Activated naive CD4-positive, alpha-beta T cell treated with anti-CD3 and anti-CD28 coated beads, Interleukin-2, amount 10 ng/mL, durations not matched to agents 7 days and 5 days (primary cell): ENCODE measurements at places on chromosomes 4 and X.
A peak's percentile ranks its signal among the peaks of the same experiment; 100 is the strongest.

- no peak for DNase-seq
Observed at GRCh38 chr4:80731436-80731835, 299.1 kb upstream of the BMP3 start.

- no peak for DNase-seq
Observed at GRCh38 chrX:19046343-19047215, 62.7 kb upstream of the PHKA2 start.

DNA sequence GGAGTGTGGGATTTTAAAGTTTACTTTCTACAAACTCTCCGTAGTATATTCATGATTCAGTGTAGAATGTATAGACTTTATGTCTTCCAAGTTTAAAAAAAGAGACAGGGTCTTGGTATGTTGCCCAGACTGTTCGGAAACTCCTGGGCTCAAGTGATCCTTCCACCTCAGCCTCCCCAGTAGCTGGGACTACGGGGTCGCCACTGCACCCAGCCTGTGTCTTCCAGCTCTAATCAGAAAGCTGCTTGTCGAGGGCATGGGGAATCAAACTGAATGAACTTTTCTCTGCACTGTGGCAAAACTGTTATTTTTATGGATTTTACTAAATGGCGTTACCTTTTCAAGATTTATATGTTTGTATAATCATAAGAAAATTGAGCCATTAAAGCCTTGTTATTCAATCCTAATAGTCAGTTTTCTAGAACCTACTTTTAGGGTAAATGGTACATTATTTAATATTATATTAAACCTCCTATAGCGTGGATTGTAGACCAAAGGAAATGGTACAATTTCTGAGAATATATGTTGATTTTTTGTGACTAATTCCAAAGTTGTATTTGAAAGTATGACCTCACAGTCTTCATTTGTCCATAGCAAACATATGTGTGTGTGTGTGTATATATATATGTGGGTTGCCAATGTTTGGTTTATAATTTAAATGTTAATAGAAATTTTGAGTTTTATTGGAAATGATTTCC, 1.1 kb downstream of the BLOC1S4 start:
- no peak for DNase-seq

DNA sequence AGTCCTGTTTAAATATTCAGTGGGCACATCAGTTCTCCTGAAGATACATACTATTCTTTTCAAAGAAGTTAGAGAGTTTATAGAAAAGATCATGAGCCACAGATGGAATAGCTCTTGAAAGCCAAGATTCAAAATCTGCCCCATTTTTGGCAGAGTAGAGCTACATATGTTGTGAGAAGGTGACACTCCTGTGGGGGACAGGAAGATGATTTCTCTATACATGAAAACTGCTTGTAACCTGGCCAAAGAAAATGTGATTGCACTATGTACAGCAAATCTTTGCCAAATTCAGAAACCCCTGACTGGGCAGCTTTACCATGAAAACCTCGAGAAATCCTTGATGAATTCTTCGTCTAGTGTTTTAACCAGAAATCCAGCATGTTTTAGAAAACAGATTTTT, 44.9 kb downstream of the GPM6A start:
- DNase-seq = no peak

GRCh38 chrX:125621588-125621927, 301.9 kb downstream of the TEX13C start:
- DNase-seq = no peak

DNA sequence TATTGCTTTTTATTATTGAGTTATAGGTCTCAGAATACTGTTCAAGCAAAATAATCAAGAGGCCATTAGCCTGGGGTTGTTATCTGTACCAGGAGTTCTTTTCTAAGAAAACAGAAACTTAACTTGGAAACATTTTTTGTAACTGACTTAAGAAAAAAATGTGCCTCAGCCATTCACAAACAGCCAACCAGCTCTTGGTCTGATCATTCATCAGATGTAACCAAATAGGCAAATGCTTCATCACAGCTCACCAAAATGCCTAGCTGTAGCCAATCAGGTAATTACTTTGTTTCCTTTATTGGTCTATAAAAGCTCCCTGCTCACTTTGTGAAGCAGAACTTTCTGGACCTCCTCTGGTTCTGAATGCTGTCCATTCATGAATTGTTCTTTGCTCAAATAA, 387.7 kb downstream of the FAT4 start:
- DNase-seq = no peak

- no peak for DNase-seq
Observed at GRCh38 chrX:28651186-28651585, 63.9 kb downstream of the IL1RAPL1 start.

DNA sequence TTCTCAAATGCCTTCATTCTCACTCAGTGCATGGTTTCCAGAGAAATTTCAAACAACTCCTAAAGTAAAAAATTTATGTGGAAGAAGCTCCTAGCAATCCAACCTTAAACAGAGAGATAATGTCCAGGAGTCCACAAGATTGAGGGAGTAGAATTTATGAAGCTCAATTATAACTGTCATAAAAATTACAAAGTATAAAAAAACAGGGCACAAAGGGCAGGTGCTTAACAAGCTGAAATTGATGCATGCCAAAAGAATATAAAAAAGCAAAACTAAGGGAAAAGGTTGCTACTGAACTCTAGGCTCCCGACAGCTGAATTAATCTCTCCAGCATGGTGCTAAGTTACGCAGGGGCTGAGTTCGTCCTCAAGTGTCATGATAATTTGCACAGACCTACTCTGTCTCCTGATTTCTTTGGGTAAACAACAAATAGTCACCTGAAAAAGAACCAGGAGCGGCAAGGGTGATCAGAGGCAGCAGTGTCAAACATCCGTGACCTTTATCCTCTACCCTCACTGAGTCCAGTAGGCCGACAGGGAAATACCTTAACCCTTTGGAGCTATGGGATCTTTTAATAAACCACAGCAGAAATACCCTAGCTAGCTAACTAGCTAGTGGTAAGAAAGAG, 47.2 kb upstream of the RELL1 start:
- no peak for DNase-seq

- no peak for DNase-seq
Observed at GRCh38 chrX:10582215-10582733, 38.1 kb downstream of the MID1 start.

DNA sequence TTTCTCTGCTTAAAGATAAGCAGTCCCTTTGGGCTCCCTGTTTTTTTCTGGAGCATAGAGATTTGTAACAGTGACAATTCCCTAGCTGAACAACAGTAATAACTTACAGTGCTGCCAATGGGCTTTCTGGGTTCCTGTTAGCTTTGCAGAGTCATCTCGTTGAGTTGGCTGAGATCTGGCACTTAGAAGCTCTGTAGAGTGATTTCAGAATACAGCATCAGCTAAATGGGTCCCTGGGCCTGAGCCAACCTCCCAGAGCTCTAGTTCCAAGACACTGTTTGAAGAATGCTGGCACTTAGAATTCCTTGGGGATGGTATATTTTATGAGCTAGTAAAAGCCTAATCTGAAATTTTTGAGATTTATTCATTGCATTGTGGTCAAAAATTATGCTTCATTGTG, 43.5 kb upstream of the SERTM2 start:
- DNase-seq = no peak

- DNase-seq = no peak
Observed at GRCh38 chrX:116238093-116238492, 67.5 kb downstream of the AGTR2 start.

GRCh38 chrX:3046253-3047240, 5.3 kb downstream of the ARSF start:
- DNase-seq = peak; percentile 20

GRCh38 chr4:184347251-184348239, 126.8 kb downstream of the IRF2 start:
- no peak for DNase-seq

- DNase-seq = no peak
Observed at GRCh38 chr4:16931339-16932305, 33.2 kb upstream of the LDB2 start.

DNA sequence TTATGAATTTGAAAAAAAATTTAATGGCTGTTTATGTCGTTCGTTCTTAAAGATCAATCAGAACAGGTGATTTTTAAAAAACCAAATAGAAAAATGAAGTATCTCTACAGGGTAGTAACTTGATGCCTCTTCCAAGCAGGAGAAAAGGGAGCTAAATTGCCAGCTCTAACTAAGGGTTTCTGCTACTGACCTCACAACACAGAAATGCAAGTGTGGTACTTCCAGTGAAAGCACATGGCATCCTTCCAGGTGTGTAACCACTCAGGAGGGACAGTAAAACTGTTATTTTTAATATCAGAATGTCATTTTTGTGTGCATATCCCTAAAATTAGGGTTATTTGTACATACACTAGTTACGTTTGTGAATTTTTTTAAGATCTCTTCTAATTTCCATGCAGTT, 116.8 kb upstream of the ZCCHC13 start:
- no peak for DNase-seq

DNA sequence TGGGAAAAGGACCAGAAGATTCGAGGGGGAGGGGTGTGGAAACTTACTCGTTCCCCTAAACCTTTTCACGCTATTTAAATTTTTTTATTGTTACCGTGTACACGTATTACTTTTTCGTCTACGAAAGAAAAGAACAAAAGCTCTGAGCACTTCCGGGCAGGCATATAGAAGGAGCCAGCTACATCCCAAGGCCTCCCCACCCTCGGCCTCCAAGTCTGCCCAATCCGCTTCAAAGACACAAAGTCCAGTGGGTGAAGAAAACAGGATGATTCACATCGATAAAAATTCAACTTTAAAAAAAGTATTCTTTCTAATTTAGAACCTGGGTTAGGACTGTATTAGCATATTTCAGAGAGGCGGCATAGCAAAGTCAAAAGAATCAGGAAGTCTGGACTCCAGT, 23.1 kb downstream of the SEL1L3 start:
- no peak for DNase-seq

DNA sequence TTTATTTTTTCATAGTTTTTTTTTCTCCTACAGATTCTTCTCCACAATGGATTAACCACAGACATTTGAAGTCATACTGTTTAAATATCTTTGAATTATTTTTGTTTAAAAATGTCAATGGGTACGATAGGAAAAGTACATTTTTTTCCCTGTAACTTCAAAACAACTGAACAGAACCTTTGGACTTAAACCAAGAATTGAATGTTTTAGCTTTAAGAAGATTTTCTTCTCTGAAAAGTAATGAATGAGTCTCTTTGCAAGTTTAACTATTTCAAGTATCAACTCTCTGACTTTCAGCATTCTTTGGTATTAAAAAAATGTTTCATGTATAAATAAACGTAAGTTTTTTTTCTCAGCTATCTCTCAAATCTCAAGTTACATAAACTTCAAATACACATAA, 364.3 kb downstream of the FBXO8 start:
- DNase-seq = no peak

DNA sequence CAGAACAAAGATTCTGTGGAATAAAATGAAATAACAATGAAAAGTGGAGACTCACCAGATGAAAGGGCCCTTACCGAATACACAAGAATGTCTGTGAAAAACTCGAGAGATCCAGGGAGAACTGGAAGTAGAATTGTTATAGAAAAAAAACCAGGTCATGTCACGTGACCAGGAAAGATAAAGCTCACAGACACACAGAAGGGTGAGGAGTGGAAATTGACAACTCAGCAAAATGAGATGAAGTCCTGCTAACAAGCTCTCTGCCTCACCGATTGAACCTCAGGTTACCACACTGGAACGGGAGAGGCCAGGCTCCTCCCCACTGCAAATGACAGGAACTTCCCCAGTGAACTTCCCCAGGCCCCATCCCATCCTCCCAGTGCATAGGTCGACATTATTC, 1618.0 kb upstream of the PCDH10 start:
- DNase-seq = no peak

DNA sequence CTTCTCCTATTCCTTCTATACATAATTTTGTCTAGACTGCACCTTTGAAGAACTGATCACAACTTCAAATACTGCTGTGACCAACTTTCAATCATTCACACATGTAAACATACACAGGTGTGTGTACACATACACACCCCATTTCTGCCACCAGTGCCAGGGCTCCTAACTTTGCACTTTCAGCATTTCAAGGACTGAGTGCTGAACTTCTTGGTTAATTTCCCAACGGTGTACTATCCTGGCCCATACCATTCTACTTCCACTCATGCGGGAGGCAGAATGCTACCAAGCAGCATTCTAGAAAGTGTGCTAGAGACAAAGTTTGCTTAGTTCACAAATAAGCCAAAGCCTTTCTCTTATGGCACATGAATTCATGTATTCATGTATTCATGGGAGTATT, 51.2 kb downstream of the RPGR start:
- no peak for DNase-seq

DNA sequence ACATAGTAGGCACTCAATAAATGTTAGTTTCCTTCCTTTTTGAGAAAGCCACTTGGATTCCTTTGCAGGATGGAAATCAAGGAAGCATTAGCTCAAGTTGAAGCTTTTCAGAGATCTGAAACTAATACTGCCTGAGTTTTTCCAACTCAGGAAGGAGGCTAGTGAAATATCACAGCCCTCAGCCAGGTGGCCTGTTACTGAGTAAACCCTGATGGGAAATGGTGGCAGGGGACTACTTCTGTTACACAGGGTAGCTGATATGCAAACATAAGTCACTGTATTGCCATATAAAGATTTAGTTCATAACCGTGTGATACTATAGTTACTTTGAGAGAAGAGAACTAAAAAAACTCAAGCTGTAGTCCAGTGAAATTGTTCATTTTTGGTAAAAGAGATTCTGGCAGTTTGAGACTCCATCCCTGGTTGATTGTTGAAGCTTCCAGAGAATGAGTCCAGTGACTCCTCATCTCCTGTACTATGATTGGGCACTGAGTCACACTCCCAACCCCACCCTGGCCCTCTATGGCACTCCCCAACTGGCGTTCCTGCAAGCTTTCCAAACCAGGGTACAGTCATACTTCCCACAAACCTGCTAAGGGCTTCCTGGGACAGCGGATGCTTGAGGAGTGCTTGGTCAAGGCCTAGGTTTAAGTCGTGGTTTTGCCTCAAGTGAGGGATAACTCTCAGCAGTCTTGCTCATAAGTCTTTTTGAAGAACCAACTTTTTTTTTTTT, 81.8 kb downstream of the MID1IP1 start:
- no peak for DNase-seq

GRCh38 chr4:168367065-168367464, 48.5 kb upstream of the DDX60 start:
- no peak for DNase-seq

- no peak for DNase-seq
Observed at GRCh38 chr4:30256116-30256832, 463.9 kb upstream of the PCDH7 start.

DNA sequence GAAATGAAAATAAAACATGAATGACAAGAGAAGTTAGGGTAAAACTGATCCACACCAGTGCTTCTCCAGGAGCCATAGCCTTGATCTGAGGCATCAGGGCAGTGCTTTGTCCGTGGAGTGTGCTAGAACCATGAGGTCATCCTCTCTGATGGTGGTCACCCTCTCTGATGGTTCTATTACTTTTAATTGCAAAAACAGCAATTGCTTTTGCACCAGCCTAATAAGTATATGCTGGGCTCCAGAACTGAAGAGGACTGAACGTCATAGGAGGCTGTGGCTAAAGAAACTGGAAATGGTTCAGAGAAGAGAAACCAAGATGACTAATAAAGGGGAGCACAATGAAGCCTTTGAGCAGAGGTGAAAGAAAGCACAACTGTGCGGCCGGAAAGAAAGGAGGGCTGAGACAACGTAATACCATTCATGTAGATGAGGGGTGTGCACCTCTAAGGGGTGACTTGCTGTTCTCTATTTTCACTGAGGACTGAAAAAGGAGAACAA, 17.0 kb upstream of the TMEM154 start:
- peak; percentile 54 for DNase-seq
